ENCODE measurements at places on chromosomes 1 and 21. TPM values are rescaled to one million over a fixed set of nuclear protein-coding genes. Genes with fewer than 3 reads are reported as not detected.

DNA sequence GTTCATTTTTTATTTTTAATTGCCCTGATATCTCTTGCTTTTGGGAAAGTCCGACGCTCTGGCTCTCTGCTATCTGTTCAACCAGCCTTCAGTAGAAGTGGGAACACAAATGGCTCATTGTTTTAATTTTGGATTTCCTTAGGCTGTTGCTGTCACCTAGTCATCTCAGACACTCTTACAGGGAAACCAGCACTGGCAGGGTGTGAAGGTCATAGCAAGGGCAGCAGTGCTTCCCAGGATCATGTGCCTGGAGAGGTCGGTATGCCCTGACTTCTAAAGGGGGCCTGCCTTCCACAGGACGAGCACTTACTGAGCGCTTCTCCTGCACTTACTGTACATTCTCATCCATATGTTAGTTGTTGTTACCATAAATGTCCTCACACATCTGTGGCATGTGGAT is 224.2 kb downstream of the DISC1 start:
- no peak for DNase-seq

- DNase-seq, result no peak
Observed at GRCh38 chr21:31837618-31838390, 35.0 kb upstream of the HUNK start.

- no peak for DNase-seq
Observed at GRCh38 chr21:42039911-42040351, 29.8 kb upstream of the ZBTB21 start.

DNA sequence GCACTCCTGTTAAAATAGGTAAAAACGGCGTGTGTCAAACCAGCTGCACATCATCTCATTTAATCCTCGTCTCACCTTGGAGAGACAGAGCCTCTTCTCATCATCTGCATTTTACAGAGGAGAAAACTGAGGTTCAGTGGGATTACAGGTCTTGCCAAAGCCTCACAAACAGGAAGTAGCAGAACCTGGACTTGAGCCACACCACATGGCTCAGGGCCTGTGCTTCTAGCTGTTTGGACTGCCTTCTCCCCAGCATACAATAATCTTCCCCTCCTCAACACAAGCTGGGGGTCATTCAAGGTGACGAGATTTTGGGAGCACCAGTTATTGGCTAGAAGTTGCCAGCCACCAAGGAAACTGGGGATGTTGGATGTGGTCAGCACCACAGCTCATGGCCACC is 167.9 kb upstream of the ZC3H12A start:
- DNase-seq, result no peak

ZNF684 gene
- 5.1 TPM for total RNA-seq

Data from mucosa of descending colon (tissue), 3 donors.